ENCODE measurements at places on chromosomes 12 and 14.

GRCh38 chr14:87331991-87332390 lies 661.0 kb downstream of the GALC start:
- no peak for DNase-seq

- DNase-seq, result no peak
Observed at GRCh38 chr12:84822525-84822924, 90.1 kb downstream of the SLC6A15 start.

GRCh38 chr14:94028450-94028826 lies 2.3 kb downstream of the OTUB2 start:
- DNase-seq, result no peak

DNA sequence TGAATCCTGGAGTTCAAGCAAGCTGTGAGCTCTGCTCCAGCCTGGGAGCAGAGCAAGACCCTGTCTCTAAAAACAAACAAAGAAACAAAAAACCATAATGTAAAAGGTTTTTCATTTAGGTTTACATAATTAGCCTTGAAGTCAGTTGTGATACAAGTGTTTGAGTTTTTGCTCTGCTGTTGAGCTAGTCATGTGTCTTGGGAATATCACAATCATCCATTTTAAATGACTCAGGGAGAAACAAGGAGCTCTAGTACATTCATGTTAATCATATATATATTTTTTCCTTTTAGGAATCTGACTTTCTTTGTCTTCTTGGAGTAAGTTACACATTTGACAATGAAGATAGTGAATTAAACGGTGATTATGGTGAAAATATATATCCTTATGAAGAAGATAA lies 12.9 kb downstream of the MIA2 start:
- no peak for DNase-seq

- DNase-seq, result no peak
Observed at GRCh38 chr14:44035707-44036106, 471.4 kb downstream of the FSCB start.

DNA sequence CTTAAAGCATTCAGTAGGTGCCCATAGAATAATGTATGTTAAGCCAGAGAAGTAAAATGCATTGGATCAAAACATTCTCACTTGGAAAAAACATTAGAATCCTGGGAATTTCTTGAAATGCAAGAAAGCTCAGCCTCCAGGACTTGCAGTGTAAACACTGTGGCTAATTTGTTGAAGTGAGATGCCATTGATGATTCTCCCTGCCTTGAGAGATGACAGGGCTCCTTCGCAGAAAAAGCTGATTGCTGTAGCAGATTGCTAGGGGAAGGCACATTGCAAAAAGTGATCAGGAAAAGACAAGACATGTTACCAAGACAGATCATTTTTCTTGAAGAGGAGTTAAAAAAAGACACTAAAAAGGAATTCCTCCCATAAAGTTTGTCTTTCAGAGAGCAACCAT lies 204.2 kb upstream of the HMGA2 start:
- DNase-seq, result no peak

DNA sequence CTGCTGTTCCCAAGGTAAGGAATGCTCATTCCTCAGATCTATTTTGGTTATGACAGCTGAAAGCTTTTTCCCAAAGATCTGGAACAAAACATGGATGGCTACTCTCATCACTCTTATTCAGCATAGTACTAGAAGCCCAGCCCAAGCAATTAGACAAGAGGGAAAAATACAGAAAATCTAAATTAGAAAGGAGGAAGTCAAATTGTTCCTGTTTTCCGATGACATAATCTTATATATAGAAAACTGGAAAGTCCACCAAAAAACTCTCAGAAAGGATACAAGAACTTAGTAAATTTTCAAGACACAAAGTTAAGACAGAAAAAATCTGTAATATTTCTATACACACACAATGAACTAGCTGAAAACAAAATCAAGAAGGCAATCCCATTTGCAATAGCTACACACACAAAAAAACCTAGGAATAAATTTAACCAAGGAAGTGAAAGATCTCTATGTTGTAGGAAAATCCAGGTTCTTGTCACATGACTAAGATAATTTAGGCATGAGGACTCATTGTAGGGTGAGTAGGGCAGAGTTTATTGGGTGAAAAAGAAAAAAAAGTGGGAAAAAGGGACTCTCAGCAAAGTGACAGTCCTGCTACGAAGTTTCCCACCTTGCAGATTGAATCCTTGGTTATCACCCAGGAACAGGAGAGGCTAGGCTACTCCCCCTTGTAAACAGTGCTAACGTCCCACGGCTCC lies 28.6 kb upstream of the KLRB1 start:
- no peak for DNase-seq

DNA sequence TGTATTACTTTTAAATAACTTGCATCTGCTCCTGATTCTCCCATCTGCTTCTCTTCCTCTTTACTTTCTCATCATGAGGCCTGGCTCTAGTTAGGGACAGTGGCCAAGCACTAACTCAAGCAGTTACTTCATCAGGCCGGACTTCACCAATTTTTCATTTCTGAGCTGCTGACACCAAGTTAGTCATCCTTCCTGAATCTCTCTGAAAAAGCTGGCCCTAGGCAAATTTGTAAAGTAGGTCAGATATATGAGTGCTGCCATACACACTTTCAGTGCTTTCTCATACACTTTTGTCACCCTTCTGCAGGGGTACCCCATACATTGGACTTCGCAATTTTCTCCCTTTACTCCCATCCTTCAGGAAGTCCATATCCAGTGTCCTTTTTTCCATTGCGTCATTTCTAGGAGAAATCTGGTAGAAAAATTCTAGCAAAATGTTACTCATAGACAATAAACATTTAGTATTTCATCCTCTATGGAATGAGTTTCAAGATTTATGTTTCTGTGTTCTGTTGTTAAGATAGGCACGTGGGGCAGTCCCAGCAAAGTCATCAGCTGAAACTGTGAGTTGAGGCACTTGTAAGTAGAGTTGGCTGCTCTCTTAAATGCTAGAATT lies 276.8 kb upstream of the TMPO start:
- DNase-seq, result no peak

- no peak for DNase-seq
Observed at GRCh38 chr14:69694730-69695281, 72.1 kb upstream of the SRSF5 start.

GRCh38 chr14:104367866-104368750 lies 211.5 kb upstream of the C14orf180 start:
- DNase-seq, result peak; percentile 82

DNA sequence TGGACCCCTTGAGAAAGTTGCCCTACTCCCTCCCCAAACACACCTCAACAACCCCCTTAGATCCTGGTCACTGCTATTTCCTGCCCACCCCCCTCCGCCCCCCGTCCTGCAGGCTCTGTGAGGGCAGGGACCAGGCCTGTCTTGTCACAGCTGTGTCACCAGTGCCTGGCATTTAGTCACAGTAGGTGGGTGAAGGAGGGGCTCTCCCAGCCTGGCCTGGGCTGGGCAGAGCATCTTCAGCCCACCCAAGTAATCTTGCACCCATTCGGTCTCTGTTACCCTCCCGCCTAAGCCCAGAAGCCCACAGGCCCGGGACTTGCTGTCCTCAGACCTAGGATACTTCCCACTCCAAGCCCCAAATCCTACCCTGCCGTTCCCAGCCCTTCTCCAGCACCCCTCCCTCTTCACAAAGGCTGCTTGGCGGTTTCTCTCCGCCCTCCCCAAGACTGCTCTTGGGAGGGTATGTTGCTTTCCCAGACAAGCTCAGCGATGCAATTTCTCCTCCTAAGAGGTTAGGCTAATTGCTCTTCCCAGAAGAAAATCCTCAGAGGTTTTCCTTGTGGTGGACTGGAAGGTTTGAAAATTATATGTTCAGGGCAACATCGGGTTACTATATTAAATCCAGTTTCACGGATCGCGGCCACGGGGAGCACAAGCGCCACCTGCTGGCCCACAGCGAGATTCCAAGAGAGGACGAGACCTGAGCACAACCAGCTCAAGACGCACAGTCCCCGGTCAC lies 50.8 kb upstream of the ZFP36L1 start:
- DNase-seq, result peak; percentile 23
